ENCODE measurements at places on chromosomes 11 and 22.

GRCh38 chr11:44315947-44316658 lies 6.2 kb upstream of the ALX4 start:
- no peak for DNase-seq

GRCh38 chr11:79081471-79082031 lies 359.3 kb downstream of the TENM4 start:
- DNase-seq: no peak

GRCh38 chr11:114820621-114821020 lies 142.3 kb downstream of the NXPE2 start:
- no peak for DNase-seq

DNA sequence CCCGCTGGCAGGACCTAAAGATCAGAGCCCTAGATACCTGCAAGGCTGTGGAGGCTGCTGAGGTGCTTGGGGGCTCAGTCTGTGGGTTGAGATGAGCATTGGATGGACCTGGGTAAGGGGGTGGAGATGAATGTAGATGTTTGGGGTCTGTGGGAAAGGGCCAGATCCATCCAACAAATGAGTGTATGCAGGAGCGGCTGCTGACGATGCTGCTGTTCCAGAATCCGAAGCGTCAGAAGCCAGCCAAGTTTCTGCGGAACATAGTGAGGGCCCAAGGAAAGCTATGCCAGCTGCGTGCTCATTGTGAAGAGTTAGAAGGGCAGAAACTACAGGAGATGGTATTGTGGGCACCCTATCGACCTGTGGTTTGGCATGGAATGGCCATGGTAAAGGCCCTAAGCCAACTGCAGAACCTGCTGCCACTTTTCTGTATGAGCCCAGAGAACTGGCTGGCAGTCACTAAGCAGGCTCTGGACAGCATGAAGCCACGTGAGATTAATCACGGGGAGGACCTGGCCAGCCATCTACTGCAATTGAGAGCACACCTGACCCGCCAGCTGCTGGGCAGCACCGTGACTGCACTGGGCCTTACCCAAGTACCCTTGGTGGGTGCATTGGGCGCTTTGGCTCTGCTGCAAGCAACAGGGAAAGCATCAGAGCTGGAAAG lies 36.6 kb downstream of the RRP8 start:
- no peak for DNase-seq

- DNase-seq: no peak
Observed at GRCh38 chr22:48746789-48747425, 1080.8 kb downstream of the BRD1 start.

- DNase-seq: peak; percentile 4
Observed at GRCh38 chr11:121389651-121390050, 62.5 kb upstream of the SORL1 start.

DNA sequence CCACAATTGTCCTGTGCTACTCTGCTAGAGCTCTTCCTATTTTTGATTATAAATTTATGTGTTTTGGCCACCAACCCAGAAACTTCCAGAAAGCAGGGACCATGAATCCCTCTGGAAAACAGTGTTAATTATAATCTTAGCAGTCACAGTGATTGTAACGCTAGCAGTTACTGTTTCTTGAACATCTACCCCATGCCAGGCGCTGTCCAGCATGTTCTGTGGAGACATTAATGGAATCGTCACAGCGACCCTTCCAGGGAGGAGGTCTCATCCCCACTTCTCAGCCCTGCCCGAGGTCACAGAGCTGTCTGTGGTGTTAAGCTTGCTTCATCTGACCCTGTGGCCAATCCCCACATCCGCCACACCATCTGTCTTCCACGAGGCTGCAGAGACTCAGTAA lies 13.9 kb upstream of the PNPLA5 start:
- no peak for DNase-seq

DNA sequence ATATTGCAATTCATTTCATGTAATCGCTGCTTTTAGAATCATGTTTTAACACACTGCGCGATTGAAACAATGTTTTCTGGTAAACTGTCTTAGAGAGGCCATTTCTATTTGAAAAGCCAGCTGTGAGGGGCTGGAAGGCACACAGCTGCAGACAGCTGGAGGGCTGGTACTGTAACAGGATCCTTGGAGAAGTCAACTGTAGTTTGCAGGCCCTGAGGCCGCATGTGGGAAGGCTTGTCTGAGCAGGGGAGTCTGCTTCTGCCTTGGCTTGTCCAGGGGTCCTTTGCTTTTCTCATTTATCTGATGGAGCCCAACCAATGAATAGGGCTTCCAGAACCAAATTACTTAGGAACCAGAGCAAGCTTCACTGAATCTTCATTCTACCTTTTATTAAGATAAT lies 313.5 kb downstream of the BLID start:
- no peak for DNase-seq

GRCh38 chr22:19646383-19646782 lies 67.9 kb upstream of the SEPTIN5 start:
- DNase-seq: peak; percentile 1

DNA sequence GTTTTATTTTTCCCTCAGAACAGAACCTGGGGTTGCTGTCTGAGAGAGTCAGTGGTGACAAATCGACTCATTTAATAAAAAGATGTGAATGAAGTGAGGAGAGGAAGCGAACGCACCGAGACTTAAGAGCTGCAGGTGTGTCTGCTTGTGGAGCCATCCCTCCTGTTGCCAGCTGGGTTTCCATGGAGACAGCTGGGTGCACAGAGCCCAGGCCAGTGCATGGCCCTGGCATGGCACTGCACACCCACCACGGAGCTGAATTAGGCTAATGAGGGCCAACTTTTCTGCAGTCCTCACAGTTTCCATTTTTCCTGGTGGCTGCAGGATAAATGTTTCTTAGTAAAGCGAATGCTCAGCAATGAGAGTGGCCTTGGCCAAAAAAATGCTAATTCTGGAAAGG lies 750.2 kb downstream of the OPCML start:
- no peak for DNase-seq

- DNase-seq: peak; percentile 26
Observed at GRCh38 chr11:128021349-128022006, 565.9 kb downstream of the ETS1 start.

DNA sequence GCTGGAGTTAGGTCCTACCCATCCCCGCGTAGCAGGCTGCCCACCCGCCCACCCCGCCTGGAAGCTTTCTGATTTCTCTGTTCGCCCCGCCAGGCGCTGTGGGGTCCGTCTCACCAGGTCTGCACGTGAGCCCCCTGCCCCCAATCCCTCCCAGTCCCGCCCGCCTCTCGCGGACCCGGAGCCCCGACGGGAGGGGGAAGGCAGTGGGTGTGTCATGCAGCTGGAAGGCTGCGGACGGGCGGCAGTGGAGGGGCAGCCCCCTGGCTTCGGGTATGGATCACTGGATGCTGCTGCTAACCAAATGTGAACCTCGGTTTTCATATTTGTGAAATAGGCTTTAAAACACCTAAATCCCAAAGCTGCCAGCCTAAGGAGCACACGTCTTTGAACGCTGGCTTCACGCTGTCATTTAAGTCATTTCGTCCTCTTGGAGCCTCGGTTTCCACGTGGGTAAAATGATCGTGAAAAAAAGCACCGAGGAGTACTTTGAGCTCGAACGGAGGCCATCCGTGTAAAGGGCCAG lies 568 bp upstream of the BIK start:
- DNase-seq: no peak

DNA sequence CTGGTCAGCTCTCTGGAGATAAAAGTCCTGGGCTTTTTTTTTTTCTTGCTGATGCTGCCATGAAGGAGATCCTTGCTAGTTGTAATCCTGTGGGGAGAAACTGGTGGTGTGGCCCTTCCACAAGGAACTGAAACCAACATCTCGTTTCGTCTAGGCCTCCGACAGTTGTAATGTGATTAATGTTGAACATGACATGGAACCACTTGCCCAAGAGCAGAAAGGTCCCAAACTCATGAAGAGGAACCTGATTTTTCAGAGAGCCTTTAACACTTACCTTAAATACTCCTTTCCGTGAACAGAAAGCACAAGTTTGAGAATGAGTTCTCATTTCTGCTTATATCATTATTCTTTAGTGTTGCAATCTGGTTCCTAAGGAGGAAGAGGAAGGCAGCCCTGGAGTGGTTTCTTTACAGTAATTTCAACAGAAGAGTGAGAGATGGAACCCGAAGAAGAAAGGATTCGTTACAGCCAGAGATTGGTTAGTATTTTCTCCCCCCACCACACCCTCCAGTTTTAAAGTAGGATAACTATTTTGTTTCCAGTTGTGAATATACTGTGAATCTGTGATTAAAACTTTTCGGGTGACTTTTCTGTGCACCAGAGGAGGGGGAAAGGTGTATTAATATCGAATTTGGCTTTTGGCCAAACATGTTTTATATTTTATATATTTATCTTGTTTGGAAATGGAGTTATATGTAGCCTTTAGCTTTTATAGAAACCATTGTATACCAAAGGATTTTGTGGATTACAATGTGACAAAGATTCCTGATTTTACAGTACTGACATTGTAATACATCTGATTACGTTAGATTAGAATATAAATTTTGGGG lies 2.0 kb downstream of the KDM2A start:
- DNase-seq: no peak

- DNase-seq: no peak
Observed at GRCh38 chr11:96145163-96145585, 197.8 kb downstream of the MAML2 start.

DNA sequence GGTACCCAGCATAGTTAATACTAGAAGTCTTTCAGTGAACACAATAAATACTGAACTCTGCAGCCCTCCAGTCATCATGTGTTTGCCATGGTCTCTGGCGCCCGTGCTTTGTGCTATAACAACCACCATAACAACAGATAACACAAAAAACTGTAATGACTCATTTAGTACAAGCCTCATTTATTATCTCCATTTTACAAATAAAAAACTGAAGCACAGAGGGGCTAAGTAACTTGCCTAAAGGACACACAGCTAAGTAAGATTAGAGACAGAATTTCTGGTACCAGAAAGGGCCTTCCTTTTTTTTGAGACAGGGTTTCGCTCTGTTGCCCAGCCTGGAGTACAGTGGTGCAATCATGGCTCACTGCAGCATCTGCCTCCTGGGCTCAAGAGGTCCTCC lies 19.5 kb downstream of the RBFOX2 start:
- no peak for DNase-seq

DNA sequence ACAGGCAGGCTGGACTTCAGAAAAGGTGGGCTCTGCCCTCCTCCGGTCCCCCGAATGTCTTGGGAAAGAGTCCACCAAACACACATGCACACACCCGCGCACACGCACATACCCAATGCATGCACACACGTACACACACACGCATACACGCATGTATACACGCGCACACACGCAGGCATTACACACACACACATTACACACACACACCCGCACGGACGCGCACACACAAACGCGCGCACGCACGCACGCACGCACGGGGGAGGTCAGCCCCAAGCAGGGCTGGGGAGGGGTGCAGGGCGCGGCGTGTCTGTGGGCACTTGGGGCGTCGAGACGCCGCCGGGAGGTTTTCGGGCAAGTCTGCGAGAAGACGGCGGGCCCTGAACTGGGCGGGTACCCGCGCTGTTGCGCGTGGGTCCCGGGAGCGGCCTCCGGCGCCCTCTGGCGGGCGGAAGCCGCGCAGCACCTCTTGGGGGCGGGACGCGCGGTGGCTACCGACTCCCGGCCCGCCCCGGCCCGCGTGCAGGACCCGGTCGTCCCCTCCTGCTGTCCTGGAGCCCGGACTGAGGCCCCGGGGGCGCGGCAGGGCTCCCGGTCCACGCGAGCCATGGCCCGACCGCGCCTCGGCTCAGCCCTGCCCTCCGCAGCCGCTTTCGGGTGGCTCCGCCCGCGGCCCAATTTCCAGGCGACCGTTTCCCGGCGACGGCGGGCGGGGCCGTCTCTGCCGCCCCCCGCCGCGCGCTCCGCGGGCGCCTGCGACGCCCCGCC lies 3.6 kb downstream of the SEPTIN5 start:
- DNase-seq: peak; percentile 86

- no peak for DNase-seq
Observed at GRCh38 chr11:112229159-112229558, 2.9 kb downstream of the PTS start.

GRCh38 chr22:36156515-36157419 lies 3.8 kb downstream of the APOL3 start:
- DNase-seq: peak; percentile 85

- no peak for DNase-seq
Observed at GRCh38 chr22:38218661-38219622, 17.1 kb downstream of the MAFF start.

DNA sequence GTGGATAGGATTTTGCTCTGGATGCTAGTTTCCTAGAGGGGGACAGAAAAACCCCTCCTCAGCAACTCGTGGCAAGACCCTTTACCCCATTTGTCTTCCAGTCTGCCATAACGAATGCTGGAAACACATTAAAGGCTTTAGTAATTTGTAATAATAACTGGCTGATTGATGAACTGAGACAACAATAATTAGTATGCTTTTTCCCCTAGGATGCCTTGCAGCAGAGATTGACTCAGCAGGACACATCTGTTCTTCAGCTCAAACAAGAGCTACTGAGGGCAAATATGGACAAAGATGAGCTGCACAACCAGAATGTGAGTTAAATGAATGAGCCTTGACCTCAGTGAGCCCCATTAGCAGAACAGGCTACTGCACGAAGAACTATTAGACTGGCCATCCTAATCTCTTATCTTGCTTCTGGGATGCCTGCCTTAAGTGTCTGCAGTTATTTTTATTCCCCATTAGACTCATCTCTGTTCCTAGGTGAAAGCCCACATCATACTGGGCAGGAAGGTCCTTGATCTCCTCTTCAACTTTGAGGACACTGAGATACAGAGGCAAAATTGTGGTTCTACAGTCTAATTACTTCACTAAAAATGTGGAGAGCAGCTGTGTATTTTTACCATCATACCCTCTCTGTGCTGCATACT lies 32.9 kb upstream of the DLAT start:
- no peak for DNase-seq

GRCh38 chr11:61901397-61901796 lies 10.1 kb upstream of the FADS3 start:
- DNase-seq: no peak

- no peak for DNase-seq
Observed at GRCh38 chr22:42236848-42237247, 33.6 kb downstream of the TCF20 start.

DNA sequence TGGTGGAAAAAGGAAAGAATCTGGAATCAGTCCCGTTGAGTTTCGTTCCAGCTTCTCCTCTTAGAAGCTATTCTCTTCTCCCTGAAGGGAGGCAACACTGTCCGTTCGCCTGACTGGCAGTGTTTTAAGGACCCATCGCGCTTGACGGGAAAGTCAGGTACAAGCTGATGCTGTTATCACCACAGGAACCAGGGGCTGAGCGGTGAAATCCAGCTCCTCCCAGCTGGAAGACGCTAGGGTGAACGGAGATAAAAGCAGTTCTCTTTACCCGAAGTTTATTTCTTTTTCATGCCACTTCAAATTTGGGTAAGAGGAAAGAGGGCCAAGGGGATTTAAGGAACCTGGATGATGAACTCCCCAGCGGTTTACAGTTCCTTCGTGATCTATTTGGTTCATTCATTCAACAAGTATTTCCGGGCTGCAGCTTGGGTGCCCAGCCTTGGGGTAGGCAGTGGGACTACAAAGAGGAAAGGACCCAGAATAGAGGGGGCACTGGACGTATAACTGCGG lies 551 bp upstream of the DEUP1 start:
- no peak for DNase-seq

Measured in head of caudate nucleus (tissue), 42 donors.